A549 treated with AZD2906 at 1 μM for 4 hours (cell line): ENCODE measurements at places on chromosomes 4 and X. TPM values are rescaled to one million over a fixed set of nuclear protein-coding genes. Genes with fewer than 3 reads are reported as not detected.

MAGEA2 gene
- total RNA-seq, result 0.05 to 0.14 TPM (median 0.13 TPM) in 3 of 5 replicates, not detected in the others

SPARCL1 gene
- not detected in 5 replicates for total RNA-seq

TDO2 gene
- total RNA-seq, result 0.37 to 0.63 TPM (median 0.55 TPM) in 5 replicates

JAKMIP1 gene
- 0.02 to 0.06 TPM in 2 of 5 replicates, not detected in the others for total RNA-seq

GAGE13 gene
- not detected in 5 replicates for total RNA-seq

TRIM61 gene
- total RNA-seq, result not detected in 5 replicates

PAGE4 gene
- not detected in 5 replicates for total RNA-seq

ODAPH gene
- total RNA-seq, result 0.05 TPM in 1 of 5 replicates, not detected in the others
